T-cell (primary cell): ENCODE measurements at places on chromosomes 2 and 18.
A peak's percentile ranks its signal among the peaks of the same experiment; 100 is the strongest.

GRCh38 chr2:144514616-144515091, 5.3 kb downstream of the ZEB2 start:
- H3K4me3 ChIP-seq, result no peak overlapping the region
- H3K36me3 ChIP-seq, result no peaks in the 10 kb centered on the region
- no peaks in the 10 kb centered on the region for H3K27me3 ChIP-seq
- DNase-seq, result no peak
- peaks cover 14% of the 10 kb centered on the region for H3K4me1 ChIP-seq
- peak overlapping the region; percentile 39 for H3K27ac ChIP-seq

- no peaks in the 10 kb centered on the region for H3K36me3 ChIP-seq
- no peak for DNase-seq
- H3K4me1 ChIP-seq, result no peaks in the 10 kb centered on the region
- peaks cover 16% of the 10 kb centered on the region for H3K27me3 ChIP-seq
Measured at GRCh38 chr2:29620890-29621289, 300.5 kb downstream of the ALK start.

- no peaks in the 10 kb centered on the region for H3K36me3 ChIP-seq
- H3K27ac ChIP-seq, result no peak overlapping the region
- DNase-seq, result no peak
Measured at GRCh38 chr2:29351916-29352591, 236.8 kb downstream of the CLIP4 start.

DNA sequence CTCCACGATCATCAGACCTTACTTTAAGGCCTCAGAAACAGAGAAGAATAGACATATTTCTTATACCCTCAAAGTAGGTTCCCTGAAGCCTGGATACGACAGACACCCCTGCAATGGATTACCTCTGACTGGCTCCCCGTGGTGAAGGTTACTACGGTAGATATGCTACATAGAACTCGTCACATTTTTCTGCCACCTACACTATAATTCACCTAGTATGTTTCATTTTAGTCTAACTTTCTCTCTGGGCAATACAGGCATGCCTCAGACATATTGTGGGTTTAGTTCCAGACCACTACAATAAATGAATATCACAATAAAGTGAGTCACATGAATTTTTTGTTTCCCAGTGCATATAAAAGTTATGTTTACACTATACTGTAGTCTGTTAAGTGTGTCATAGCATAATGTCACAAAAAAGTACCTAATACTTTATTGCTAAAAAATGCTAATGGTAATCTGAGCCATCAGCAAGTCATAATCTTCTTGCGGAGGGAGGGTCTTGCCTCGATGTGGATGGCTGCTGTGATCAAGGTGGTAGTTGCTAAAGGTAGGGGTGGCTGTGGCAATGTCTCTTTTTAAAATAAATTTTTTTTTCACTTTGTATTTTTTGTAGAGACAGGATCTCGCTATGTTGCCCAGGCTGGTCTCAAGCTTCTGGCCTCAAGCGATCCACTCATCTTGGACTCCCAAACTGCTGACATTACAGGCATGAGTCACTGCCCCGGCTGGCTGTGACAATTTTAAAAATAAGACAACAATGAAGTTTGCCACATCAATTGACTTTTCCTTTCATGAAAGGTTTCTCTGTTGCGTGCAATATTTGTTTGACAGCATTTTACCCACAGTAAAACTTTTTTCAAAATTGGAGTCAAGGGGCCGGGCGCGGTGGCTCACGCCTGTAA, 64.6 kb downstream of the TGIF1 start:
- no peaks in the 10 kb centered on the region for H3K36me3 ChIP-seq
- no peak overlapping the region for H3K27ac ChIP-seq
- no peaks in the 10 kb centered on the region for H3K27me3 ChIP-seq
- DNase-seq, result no peak
- H3K4me3 ChIP-seq, result no peak overlapping the region

DNA sequence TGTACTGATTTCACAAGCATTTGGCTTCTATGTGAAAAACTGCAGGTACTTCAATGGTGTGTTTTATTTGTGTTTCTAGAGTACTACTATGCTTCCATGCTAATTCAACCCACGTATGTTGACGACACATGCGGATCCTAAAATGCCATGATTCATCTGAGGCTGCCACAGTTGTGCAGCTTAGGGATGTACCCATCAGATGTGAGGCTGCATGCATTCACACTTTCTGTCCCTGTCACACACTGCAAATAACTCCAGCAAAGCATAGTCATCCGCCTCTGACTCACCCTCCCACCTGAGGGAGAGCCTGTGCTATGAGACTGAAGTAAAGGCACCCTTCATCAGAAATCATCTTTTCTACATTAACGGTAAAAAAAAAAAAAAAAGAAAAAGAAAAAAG, 22.1 kb upstream of the SERTAD2 start:
- no peak overlapping the region for H3K27ac ChIP-seq
- H3K27me3 ChIP-seq, result no peaks in the 10 kb centered on the region
- H3K4me1 ChIP-seq, result peaks cover 6% of the 10 kb centered on the region
- DNase-seq, result no peak

DNA sequence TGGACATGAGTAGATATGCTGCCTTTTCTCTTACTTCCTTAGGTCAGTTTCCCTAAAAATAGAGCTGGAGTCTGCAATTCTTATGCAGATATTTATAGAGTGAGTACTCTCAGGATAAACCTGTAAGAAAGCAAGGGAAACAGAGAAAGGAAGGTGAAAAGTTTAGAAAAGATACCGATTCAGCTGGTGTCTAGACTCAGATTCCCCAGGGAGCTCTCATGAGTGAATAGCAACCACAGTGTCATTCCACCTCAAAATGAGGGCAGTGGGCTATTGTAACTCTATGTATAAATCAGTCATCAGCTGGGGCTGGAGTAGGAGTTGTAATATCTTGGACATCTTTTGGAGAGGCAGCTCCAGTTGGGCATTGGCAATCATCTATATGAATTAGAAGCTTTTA, 1485.1 kb upstream of the TMEFF2 start:
- no peak for DNase-seq
- H3K4me1 ChIP-seq, result no peaks in the 10 kb centered on the region
- H3K27ac ChIP-seq, result no peak overlapping the region
- H3K27me3 ChIP-seq, result no peaks in the 10 kb centered on the region
- no peak overlapping the region for H3K4me3 ChIP-seq

DNA sequence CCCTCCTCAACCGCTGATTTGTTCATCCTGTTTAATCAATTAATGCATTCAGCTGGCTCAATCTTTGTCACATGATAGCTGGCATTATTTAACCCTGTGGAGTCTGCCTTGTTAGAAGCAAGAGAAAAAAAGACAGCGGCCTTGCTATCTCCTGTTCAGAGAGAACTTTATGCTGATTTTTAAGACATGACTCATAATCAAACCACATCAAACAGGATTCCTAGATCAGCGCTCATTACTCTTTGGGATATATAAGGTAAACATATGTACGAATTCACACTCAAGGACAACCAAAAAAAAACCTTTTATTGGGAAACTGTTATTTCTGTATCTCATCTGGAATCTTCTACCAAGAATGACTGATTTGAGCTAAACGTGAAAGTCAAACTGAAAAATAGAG, 195.1 kb downstream of the C1D start:
- H3K36me3 ChIP-seq, result no peaks in the 10 kb centered on the region
- DNase-seq, result no peak
- H3K27ac ChIP-seq, result no peak overlapping the region
- peaks cover 2% of the 10 kb centered on the region for H3K27me3 ChIP-seq

DNA sequence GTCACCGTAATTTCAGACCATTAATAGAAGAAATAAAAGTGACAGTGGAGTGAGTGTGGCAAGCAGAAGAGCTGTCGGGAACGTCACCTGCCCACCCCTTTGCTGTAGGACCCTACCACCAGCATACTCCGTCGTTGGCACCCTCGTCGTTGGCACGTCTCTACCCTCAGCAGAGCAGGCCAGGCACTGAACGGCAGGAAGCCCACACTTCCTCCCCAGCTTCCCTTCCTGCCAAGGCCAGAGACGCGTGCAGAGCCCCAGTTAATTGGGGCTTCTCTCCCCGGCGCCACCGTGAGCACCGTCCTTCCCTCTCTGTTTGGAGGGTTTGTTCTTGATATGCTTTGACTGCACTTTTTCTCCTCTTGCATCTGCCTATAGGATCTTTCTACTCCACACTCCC, 27.0 kb upstream of the NFATC1 start:
- no peak overlapping the region for H3K27ac ChIP-seq
- H3K4me1 ChIP-seq, result peaks cover 5% of the 10 kb centered on the region
- H3K36me3 ChIP-seq, result peaks cover 7% of the 10 kb centered on the region
- H3K27me3 ChIP-seq, result no peaks in the 10 kb centered on the region
- DNase-seq, result peak; percentile 36
- H3K4me3 ChIP-seq, result peak overlapping the region; percentile 7

DNA sequence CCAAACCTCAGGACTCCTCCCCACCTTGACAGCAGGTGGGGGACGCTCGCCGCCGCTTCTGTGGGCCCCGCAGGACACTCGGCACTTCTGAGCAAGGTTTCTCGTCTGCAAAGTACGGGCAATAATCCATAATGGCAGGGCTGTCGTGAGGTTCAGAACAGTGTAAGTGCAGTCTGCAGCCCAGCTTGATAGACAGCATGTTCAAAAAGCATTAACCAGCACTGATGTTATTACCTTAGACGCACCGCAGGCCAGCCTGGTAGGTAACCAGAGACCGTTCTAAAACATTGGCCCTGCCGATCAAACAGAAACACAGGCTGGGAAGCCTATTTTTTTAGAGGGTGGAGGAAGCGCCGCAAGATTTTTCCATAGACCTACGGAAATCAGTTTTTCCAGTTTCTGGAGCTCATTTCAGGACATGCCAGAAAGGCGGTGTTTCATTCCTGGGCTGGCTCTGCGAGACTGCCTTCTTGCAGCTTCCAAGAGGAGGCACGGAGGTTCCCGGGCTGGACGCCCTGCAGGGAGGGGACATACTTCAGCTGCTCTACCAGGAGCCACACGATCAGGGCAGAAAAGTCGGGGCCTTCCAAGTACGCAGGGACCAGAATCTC, 148.7 kb downstream of the TPO start:
- no peak for DNase-seq
- H3K36me3 ChIP-seq, result no peaks in the 10 kb centered on the region
- H3K4me3 ChIP-seq, result no peak overlapping the region
- no peak overlapping the region for H3K27ac ChIP-seq
- peaks cover 6% of the 10 kb centered on the region for H3K4me1 ChIP-seq
- no peaks in the 10 kb centered on the region for H3K27me3 ChIP-seq
